ENCODE measurements at places on chromosomes 5 and 9.

GRCh38 chr5:59745415-59745863, 148.1 kb downstream of the PDE4D start:
- H3K36me3 ChIP-seq = no peaks in the 10 kb centered on the region
- H3K4me1 ChIP-seq = no peaks in the 10 kb centered on the region
- H3K27ac ChIP-seq = no peak overlapping the region

DNA sequence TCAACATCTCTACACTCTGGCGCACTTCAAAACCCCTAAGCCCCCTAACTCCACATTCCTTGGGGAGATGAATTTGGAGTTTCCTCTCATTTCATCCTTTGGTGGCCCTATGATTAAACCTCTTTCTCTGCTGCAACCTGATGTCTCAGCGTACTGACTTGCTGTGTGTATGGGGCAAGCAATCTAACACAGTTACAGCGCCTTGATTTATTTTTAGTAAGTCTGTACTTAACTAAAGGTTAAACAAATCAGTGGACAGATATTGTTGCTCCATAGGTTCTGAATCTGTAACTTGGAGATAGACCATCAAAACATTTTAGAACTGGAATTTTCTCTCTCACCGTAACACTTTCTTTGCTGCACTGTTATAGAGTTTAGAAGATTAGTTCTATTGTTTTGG, 452.8 kb downstream of the IRX1 start:
- no peaks in the 10 kb centered on the region for H3K36me3 ChIP-seq
- no peak overlapping the region for H3K27ac ChIP-seq
- no peak overlapping the region for H3K4me3 ChIP-seq
- no peak for DNase-seq

DNA sequence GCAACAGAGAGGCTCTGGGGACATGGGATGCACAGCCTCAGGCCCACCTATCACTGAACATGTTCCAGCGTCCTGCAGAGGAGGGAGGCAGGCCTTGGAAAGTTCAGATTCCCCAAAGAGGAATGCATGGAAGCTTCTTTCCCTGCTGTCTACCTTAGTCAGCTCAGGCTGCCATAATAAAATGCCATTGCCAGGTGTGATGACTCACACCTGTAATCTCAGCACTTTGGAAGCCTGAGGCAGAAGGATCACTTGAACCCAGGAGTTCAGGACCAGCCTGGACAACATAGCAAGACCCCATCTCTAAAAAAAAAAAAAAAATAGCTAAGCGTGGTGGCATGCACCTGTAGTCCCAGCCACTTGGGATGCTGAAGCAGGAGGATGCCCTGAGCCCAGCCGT, 24.5 kb upstream of the TOR1B start:
- DNase-seq = no peak
- peaks cover 14% of the 10 kb centered on the region for H3K27me3 ChIP-seq
- H3K36me3 ChIP-seq = no peaks in the 10 kb centered on the region
- peaks cover 17% of the 10 kb centered on the region for H3K4me1 ChIP-seq

DNA sequence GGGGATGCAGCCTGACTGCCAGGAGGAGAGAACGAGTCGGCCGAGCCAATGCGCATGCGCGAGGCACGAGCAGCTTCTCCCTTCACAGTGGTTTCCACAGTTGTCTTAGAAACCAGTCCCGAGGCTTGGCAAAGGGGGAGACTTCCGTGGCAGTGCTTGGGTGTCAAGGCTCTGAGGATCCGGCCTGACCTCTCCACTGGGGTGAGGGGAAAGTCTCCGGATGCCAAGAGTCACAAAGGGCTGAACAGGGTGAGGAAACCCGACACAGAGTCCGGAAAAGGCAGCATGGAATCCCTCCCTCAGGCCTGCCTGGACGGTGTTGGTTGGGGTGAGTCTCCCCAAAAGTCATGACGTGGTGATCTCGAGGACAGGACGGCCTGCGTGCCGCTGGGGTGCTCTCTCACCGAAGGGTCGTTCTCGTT, 475.5 kb downstream of the SPATA31A7 start:
- peaks cover 4% of the 10 kb centered on the region for H3K36me3 ChIP-seq
- H3K4me3 ChIP-seq = no peak overlapping the region
- no peaks in the 10 kb centered on the region for H3K4me1 ChIP-seq
- no peak for DNase-seq
- no peaks in the 10 kb centered on the region for H3K27me3 ChIP-seq
- H3K27ac ChIP-seq = no peak overlapping the region

- H3K36me3 ChIP-seq = no peaks in the 10 kb centered on the region
- DNase-seq = no peak
- no peak overlapping the region for H3K27ac ChIP-seq
- no peak overlapping the region for H3K4me3 ChIP-seq
These were observed 1073.2 kb upstream of the DMAC1 start for GRCh38 chr9:8872802-8873201.

GRCh38 chr9:21883642-21884041, 81.2 kb downstream of the MTAP start:
- peak overlapping the region; percentile 35 for H3K27ac ChIP-seq
- H3K4me3 ChIP-seq = no peak overlapping the region
- peak; percentile 43 for DNase-seq

DNA sequence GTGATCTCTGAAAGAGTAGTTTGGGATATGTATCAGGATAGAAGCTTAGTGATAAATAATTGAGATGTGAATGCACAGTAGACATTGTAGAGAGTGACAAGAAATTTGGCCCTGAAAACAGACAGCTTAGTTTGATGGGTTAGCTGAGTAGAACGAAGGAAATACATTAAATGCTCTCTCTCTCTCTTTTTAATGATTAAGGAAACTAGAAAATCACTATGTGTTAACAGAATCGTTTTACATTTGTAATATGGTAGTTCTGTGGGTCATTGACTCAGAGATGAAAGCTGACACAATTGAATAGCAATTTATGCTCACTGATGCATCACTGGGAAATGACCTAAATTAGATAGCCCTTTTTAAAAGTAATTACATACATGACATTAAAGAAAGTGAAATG, 739.8 kb upstream of the PTPRD start:
- no peaks in the 10 kb centered on the region for H3K4me1 ChIP-seq
- no peaks in the 10 kb centered on the region for H3K36me3 ChIP-seq
- no peak overlapping the region for H3K4me3 ChIP-seq
- no peak overlapping the region for H3K27ac ChIP-seq

- peaks cover 7% of the 10 kb centered on the region for H3K4me1 ChIP-seq
- H3K27ac ChIP-seq = no peak overlapping the region
- no peak for DNase-seq
- peaks cover 36% of the 10 kb centered on the region for H3K27me3 ChIP-seq
- no peaks in the 10 kb centered on the region for H3K36me3 ChIP-seq
These were observed 77.2 kb downstream of the TSPAN17 start for GRCh38 chr5:176724472-176724871.

DNA sequence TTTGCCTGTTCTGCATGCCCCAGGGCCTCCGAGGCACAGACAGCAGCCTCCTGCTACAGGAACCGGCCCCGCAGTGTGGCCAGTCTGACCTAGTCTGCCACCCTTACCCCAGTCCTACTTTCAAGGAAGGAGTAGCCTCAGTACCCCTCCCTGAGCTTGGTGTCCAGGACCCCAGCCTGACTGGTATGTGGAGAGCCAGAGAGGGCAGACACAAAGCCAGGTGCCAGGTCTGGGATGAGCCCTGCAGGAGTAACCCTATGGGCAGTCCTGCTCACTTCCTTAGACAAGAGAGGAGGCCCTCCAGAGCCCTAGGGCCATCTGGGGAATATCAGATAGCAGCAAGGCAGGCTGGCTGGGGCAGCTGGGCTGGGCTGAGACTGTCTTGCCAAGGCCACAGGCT, 67.8 kb downstream of the NRG2 start:
- no peak overlapping the region for H3K27ac ChIP-seq
- H3K4me1 ChIP-seq = no peaks in the 10 kb centered on the region
- no peak for DNase-seq
- no peak overlapping the region for H3K4me3 ChIP-seq
- no peaks in the 10 kb centered on the region for H3K36me3 ChIP-seq
- H3K27me3 ChIP-seq = peaks cover 27% of the 10 kb centered on the region

DNA sequence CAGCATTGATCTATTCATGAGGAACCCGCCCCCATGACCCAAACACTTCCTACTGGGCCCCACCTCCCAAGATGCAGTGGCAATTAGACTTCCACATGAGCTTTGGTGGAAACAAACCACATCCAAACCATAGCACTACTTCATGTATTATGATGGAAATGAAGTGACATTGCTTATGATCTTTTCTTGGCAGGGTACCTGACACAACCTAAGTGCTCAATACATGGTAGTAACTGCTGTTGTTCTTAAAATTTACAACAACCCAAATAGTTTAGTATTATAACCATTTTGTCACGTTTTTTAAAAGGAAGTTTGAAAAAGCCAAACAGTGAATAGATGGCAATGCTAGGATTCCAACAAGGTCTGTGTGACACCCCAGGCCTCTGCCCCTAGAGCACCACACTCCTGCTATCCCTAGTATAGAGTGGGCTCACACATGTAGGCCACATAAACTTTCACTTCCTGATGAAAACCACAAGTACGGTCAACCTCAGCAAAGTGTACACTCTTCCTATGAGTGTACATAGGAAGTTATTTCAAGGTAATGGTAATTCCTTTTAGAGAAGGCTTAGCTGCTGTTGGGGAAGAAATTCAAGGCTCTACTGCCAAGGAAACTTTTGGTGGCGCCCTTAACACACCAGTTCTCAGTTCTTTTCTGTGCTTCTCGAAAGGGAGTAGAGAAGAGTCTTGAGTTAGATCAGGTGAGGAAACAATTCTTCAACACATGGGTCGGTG, 97.6 kb downstream of the ARSB start:
- H3K4me1 ChIP-seq = peaks cover 24% of the 10 kb centered on the region
- peak; percentile 59 for DNase-seq
- no peak overlapping the region for H3K4me3 ChIP-seq

GRCh38 chr9:137138722-137139467, at the start of gene GRIN1:
GRIN1 (plus strand) TSS chr9:137139154; CDS start chr9:137139487, 333 bp downstream.
- peak; percentile 54 for DNase-seq
- H3K4me1 ChIP-seq = peaks cover 14% of the 10 kb centered on the region
- H3K36me3 ChIP-seq = no peaks in the 10 kb centered on the region
- H3K27me3 ChIP-seq = peaks cover 41% of the 10 kb centered on the region
- no peak within 1 kb of the TSS for H3K27ac ChIP-seq

- no peak for DNase-seq
- no peaks in the 10 kb centered on the region for H3K27me3 ChIP-seq
- H3K36me3 ChIP-seq = no peaks in the 10 kb centered on the region
- H3K4me3 ChIP-seq = no peak overlapping the region
- no peak overlapping the region for H3K27ac ChIP-seq
- no peaks in the 10 kb centered on the region for H3K4me1 ChIP-seq
These were observed 631.5 kb upstream of the ST8SIA4 start for GRCh38 chr5:101534491-101535110.

Measured in activated CD8-positive, alpha-beta T cell treated with anti-CD3 and anti-CD28 coated beads, Interleukin-2, amount 10 ng/mL, durations not matched to agents 7 days and 5 days (primary cell).